ENCODE measurements at places on chromosomes 3 and 15.

DNA sequence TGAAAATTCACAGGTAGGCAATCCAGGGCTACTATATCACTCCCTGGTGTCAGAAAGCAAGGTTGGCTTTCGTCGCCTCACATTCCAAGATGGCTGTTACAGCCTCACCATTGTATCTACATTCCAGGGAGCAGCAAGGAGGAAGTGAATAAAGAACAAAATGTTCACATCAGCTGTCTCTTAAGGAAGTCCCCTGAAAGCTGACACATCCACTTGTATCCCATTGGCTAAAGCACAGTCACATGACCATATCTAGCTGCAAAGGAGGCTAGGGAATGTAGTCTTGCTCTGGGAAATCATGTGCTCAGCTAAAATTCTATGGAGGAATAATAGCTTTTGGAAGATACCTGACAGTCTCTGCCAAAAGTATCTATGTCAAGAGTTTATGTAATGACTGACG lies 12.8 kb upstream of the GATA2 start:
- DNase-seq = no peak

DNA sequence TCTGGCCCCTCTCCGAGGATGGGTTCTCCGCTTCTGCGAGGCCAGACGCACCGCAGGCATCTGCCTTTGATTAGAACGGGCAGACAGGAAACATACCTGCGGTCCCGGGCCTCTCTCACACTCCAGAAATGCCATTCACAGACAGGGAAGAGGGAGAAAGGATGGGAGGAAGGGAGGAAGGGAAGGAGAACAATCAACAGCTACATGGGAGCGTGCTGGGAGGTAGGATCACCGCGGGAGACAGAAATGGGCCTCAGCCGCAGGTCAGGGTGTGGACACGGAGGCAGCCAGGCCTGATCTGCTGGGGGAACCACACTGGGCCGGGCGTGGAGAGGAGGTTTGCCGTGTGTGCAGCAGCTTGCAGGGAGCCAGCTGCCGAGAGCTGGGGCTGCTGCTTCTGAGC lies 90.7 kb upstream of the RGMA start:
- DNase-seq = no peak

DNA sequence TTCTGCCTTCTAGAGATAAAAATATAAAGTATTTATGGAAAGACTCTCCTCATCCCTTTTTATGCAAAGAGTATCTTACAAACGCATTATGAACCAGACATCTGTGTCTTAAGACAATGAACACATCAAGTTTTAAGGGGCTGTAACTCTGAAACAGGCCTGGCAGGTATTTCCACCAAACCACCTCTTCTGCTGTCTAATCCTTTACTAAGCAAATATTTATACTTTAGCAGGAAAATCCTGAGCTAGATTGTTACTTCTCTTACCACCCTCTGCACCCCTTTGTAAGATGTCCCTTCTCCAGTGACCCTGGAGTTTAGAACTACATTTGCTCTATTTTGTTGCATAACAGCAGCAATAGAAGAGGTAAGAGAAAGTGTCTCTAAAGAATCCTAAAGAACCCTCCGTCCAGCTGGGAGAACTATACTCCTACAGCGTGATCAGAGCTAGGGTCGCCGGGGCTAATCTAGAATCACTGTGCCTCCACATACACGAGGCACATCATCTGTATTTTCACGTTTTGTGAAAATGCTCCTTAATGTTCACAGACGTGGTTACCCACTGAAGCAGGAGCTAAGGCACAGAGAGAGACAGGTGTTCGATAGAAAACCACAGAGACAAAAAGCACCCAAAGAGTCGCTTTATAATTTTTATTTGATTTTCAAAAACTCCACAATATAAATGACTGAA lies 129.6 kb downstream of the FOXP1 start:
- DNase-seq = no peak

- DNase-seq = peak; percentile 4
Measured at GRCh38 chr3:72848703-72849081, 447 bp upstream of the SHQ1 start.

DNA sequence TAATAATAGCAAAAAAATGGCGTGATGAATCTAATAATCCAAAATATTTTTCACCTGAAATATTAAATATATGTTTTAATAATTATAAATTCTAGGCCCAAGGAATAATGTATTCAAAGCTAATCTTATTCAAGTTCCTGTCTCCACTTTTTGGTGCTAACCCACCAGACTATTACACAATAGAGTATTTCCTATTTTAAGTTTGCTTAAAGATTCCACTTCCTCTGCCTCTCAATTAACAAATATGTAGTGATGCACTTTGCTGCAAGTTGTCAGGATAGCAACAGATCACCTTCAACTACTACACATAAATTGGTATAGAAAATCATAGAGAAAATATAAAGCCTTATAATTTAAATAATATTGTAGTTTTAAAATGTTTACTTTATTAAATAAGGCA lies 467.5 kb downstream of the C3orf38 start:
- DNase-seq = no peak

- no peak for DNase-seq
Measured at GRCh38 chr3:4981665-4982494, 2.6 kb downstream of the BHLHE40 start.

All from stimulated activated CD8-positive, alpha-beta memory T cell treated with anti-CD3 and anti-CD28 coated beads, Interleukin-4, amount 100 ng/mL, for 24 hours (primary cell).